ENCODE measurements at places on chromosomes 2 and 18.

GRCh38 chr2:71629771-71630453 lies 176.6 kb downstream of the DYSF start:
- no peak for DNase-seq

DNA sequence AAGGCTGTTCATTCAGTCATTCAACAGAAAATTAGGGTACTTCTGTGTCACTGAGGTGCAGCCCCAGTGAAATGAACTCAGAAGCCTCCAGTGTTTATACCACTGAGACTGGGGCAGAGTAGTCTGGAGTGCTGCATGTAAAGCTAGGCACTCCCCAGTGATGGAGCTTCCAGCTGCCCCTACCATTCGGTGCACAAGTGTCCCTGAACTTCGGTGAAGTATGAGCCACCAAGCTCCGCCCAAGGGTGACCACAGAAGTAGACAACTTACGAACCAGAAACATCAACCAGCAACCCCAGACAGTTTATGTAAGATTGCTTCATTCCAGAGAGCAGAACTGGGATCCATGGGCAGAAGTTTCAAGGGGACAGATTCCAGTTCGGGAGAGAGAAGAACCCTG lies 70.6 kb upstream of the FOSL2 start:
- DNase-seq: no peak

GRCh38 chr2:104092886-104093285 lies 761.0 kb upstream of the POU3F3 start:
- DNase-seq: no peak

DNA sequence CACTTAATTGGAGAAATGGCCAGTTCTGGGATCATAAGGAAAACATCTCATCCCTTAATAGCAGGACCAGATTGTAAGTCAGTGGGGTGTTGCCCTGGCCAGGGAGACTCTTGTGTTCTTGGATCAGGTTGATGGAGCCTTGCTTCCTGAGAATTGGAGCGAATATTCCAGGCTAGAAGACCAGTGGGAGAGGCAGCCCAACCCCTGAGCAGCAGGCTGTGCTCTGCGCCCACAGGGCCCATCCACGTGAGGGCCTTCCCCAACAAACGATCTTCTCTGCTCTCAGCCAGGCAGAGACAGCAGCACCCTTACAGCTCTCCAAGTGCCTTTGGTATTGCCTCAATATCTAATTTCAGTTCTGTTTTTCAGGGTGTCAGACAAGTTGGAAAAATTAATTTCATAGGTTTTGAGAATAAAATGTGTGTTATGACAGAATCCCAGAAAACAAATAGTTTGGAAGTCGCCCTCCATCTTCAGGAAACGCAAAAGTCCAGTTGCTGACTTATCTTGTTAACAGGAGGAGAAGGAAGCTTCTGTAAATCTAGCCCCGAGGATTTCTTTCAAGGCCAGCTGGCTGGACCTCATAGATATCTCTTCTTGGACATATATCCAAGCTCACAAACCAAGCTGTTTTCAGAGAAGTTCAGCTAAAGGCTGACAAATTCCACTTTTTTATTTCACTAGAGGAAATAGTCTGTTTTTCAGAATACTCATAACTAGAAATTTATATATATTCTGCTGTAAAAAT lies 105.5 kb downstream of the COPS8 start:
- no peak for DNase-seq

DNA sequence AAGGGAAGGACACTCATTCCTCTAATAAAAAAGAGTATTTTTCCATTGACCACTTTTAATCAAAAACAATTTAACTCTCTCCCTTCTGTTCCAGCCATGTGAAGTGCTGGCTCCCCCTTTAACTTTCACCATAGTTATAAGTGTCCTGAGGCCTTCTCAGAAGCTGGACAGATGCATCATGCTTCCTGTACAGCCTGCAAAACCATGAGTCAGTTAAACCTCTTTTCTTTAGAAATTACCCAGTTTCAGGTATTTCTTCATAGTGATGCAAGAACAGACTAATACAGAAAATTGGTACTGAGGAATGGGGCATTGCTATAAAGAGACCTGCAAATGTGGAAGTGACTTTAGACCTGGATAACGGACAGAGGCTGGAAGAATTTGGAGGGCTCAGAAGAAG lies 643.6 kb upstream of the DDX18 start:
- DNase-seq: no peak

DNA sequence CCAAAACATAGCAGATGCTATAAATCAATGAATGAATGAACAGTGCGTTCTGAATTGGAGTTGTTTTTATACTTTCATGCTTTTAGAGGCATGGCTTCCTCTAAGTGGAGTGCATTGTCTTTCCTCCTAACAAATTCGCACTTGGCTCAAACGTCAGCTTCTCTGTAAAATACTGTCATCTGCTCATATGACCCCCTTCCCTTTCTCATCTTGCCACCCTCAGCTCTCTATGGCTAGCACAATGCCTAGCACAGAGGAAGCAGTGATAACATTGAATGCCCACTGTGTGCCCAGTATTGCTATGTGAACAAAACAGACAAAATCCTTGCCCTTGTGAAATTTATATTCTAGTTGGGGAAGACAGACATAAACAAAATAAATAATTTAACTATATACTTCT lies 258.8 kb downstream of the MREG start:
- DNase-seq: no peak

GRCh38 chr2:75698918-75699317 lies 11.8 kb downstream of the GCFC2 start:
- no peak for DNase-seq

- no peak for DNase-seq
Observed at GRCh38 chr2:59706729-59707128, 846.7 kb downstream of the BCL11A start.

DNA sequence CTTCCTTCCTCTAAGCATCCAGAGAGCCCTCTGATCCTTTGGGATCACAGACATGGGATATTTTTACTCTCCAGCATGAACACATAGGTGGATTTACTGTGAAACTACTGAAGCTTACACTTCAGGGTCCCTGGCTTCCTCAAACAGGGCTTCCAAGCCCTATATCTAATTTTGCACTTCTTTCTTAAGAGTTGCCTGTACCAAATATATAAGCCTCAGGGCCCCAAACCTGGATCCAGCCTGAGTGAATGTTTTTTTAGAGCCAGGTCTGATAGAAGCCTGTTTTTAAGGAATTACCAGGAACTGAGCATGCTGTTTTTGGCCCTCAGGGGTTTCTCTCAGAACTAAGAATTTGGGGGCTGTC lies 13.2 kb upstream of the KCMF1 start:
- DNase-seq: no peak

Data from stimulated activated naive CD4-positive, alpha-beta T cell treated with Interleukin-2 at 50 U/mL for 16 hours (primary cell).